Pancreas (tissue), 10 donors: ENCODE measurements at places on chromosomes 4 and X. TPM values are rescaled to one million over a fixed set of nuclear protein-coding genes. Genes with fewer than 3 reads are reported as not detected.

Gene MTNR1A
- total RNA-seq, result 0.57 TPM

Gene TCEAL7
- total RNA-seq, result 1.3 TPM

Gene PDGFC
- total RNA-seq, result 10.8 TPM

Gene PUDP
- 4.7 TPM for total RNA-seq

Gene CT45A1
- not detected for total RNA-seq

Gene CFP
- 0.51 TPM for total RNA-seq

Gene GSPT2
- 5.9 TPM for total RNA-seq

Gene MAGEC2
- total RNA-seq, result not detected

Gene CTAG2
- total RNA-seq, result not detected

Gene SCML2
- total RNA-seq, result 0.83 TPM

Gene NOX1
- not detected for total RNA-seq

Gene SHROOM3
- total RNA-seq, result 13.4 TPM

Gene TMPRSS11A
- total RNA-seq, result not detected

Gene RBMX2
- total RNA-seq, result 9.1 TPM

Gene UNC5C
- total RNA-seq, result 0.16 TPM

Gene IL3RA
- total RNA-seq, result 0.97 TPM

Gene PDS5A
- 33.2 TPM for total RNA-seq

Gene MAOB
- 3.9 TPM for total RNA-seq

DNA sequence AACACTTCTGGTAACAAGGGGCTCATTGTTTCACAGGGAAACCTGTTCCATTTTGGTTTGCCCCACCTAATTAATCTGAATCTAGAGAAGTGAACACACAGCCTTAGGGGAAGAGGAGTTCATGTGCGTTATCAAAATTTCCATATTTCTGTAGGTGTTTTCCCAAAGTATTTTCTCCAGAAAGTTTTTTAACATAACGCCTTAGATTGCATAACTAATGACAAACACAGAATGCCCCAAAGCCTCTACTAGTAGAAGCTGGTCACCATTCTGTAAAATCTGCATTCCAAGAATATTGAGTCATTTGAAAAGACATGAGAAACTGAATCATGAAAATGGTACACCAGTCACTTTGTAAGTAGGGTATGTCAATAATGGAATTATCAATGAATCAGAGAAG is 41.1 kb downstream of the IL13RA2 start:
- no peak for DNase-seq

DNA sequence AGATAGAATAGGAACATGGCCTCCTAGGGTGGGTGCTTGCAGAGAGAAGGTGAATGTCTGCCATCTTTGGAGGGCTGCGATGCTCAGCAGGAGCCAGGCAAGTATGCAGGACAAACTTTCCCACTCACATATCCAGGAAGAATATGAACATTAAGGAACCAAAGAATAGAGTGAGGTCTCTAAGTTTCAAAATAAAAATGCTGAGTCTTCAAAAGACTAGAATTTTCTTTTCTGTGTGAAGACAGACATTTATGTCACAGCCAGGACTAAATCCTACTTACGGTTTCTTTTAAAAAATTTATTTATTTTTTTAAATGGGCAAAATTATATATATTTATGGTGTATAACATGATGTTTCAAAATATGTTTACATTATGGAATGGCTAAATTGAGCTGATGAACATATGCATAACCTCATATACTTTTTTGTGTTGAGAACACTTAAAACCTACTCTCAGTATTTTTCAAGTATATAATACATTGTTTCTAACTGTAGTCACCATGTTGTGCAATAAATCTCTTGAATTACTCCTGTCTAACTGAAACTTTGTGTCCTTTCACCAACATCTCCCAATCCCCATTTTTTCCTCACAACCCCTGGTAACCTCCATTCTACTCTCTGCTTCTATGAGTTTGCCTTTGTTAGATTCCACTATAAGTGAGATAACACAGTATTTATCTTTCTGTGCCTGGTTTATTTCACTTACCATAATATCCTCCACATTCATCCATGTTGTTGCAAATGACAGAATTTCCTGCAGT is 177.8 kb upstream of the HAND2 start:
- no peak for DNase-seq

GRCh38 chr4:13597604-13598003 is 29.9 kb downstream of the BOD1L1 start:
- DNase-seq, result no peak

DNA sequence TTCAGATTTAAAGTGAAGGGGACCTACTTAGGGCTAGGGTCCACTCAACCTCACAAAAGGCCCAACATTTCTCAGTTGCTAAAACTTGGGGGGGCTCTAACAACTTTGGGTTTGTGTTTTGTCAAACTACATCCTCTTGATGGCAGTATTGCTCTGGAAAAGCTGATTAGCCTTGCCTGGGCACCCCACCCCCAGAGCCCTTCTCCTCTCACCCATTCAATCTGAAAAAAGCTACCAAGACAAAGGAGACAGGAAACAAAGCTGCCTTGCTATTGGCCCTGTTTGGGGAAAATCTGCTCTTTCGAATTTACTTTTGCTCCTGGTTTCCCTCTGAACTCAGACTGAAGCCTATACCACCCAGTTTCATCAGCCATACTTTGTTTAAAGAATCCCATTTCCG is 195.2 kb upstream of the STK26 start:
- DNase-seq, result no peak

GRCh38 chr4:47073647-47074046 is 42.3 kb downstream of the GABRB1 start:
- DNase-seq, result no peak

DNA sequence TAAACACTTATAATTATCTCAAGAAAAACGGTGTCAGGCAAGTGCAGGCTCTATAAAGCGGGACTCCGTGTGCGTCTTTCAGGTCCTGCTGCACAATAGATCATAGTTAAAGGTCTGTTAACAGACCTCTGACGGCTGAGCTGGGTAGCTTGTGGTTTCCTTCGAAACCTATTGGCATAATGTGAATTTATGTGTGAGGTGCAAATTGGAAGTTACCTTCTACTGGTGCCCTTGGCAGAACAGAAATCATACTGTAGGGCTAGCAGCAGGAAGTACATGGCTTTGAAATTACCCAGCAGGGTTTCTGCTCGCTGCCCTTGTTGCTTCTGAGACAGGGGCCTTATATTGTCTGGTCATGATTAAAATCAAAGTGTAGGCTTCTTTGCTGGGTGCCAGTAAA is 216.4 kb upstream of the HAND2 start:
- DNase-seq, result no peak

DNA sequence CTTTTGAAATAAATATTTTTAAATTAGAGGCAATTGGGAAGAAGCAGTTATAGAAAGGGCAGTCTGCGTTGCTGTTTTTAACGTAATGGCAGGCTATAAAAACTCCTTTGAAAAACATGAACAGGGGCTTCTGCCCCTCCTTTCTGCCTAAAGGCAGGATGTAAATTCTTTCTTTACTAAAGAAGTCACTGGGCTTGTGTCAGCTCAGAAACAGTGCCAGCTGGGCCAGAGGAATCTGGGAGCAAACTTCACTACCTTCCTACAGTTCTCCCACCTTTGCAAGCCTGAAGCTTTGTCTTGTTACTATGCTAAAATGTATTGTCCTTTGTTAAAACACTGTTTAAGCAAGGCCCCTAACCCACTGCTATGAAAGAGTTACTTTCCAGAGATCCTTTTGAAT is 1664.8 kb downstream of the RPA4 start:
- DNase-seq, result no peak

DNA sequence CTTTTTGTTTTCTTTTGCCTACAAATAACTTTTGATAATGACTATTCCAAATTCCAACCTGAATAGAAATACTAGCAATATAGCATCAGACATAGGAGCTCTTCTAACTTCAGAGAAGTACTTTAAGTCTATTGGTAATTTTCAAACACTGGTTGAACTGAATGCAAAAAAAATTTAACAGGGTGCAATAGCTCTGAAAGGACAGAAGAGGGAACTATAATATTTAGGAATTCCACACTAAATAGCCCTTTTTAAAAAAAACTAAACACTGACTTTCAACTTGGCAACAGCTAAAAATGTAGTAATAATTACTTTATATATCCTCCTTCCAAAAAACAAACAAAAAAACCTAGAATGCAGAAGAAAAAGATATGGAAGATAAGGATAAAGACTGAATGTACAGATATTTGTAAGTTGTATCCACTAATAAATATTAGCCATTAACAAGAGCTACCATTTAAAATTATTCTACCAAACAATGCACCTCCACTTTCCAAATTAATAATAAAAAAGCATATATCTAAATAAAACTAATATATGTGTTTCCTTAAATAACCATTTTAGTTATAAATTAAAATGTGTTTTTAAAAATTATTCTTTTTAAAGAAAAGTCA is 81.4 kb downstream of the FBXW7 start:
- no peak for DNase-seq

GRCh38 chr4:128711361-128711760 is 98.1 kb upstream of the JADE1 start:
- DNase-seq, result no peak

DNA sequence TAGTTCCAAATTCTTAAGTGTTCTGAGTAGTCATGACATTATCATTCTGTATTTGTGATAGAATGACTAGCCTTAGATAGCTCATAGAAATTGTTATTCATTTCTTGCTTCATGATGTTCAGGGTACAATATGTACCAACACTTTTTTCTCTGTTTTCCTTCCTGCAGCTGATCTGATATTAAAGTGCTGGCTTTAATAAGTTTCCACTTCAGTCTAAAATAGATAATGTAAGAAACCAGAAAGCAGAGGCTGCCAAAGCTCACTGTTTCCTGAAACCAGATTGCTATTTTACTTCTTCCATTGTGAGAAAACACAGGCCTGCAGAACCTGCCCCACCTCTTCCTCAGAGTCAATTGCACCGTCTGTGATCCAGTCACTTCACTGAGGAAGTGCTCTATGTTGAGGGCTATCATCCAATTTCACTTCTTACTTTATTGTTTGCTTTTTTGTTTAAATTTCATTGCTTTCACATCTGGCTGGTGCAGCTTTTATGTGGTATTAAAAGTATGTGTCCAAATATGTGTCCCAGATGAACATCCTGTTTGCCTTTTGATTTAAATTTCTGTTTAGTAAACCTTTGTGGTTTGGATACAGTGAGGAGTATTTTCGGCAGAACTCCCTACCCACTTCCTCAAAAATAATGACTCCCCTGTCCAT is 652.1 kb downstream of the ANKRD50 start:
- no peak for DNase-seq

- no peak for DNase-seq
Observed at GRCh38 chr4:26319949-26320537, 771 bp upstream of the RBPJ start.

GRCh38 chrX:38175139-38175538 is 45.5 kb downstream of the SRPX start:
- DNase-seq, result peak; percentile 18

- DNase-seq, result no peak
Observed at GRCh38 chrX:1401611-1402430, 9.9 kb upstream of the SLC25A6 start.

DNA sequence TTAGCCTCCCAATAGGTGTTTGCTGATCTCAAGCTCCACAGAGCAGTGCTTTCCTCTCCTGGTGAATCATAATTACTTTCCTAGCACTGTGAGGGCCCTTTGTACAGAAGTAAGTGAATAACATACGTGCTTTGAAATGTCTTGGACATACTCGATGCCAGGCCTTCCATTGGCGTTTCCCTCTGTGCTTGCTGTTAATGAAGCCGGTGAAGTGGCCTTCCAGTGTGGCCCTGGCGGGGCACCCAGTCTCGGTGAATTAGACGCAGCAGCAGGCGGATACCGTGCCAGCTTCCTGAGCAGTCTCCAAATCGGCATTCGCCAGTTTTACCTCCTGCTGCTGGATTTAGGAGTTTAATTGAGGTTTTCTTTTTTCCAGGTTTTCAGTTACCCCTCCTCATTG is 132.3 kb downstream of the HMX1 start:
- no peak for DNase-seq

GRCh38 chr4:125125276-125125675 is 189.5 kb upstream of the FAT4 start:
- DNase-seq, result no peak

- no peak for DNase-seq
Observed at GRCh38 chr4:127868196-127868595, 12.5 kb upstream of the PLK4 start.

DNA sequence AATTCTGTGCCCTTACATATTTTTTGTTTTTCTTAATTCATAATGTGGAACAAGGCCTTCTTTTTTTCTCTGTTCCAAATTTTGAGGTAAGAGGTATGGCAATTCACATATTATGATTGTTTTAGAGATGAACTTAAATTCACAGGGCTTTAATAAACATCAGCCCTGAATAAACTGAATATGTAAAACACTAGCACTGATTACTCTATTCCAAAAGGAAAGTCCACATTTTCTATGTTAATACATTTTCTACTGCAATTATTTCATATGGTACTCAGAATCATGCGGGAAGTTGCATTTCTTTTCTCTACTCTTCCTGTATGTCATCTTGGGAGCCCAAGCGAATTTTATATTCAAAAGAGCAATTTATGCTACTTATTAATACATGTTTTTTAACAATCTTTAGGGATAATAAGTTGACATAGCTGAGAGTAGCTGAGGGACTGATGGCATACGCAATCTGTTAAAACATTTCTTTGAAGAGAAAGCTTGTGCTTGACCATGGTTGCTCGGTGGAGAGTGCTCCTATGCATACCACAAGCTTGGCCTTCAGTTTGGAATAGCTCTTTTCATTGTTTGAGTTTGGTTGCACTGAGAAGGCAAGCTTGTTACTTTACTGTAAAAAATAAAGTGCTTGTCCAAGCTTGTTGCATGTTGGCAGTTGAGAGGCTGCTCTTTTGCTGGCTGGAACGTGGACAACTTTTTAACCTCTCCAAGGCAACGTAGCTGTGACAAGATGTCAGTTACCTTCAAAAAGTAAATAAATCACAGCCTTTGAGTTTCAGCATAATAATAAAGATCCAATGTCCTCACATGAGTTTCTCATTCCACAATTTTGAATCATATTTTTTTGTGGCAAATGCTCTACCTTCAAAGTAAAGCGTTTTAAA is 196.3 kb upstream of the SPRY1 start:
- no peak for DNase-seq

- no peak for DNase-seq
Observed at GRCh38 chr4:80007745-80008149, 65.3 kb downstream of the ANTXR2 start.
